CD4-positive, alpha-beta memory T cell (primary cell): ENCODE measurements at places on chromosomes 6 and 20.

- DNase-seq = no peak
These were observed 40.9 kb downstream of the ZFP64 start for GRCh38 chr20:52150440-52151258.

DNA sequence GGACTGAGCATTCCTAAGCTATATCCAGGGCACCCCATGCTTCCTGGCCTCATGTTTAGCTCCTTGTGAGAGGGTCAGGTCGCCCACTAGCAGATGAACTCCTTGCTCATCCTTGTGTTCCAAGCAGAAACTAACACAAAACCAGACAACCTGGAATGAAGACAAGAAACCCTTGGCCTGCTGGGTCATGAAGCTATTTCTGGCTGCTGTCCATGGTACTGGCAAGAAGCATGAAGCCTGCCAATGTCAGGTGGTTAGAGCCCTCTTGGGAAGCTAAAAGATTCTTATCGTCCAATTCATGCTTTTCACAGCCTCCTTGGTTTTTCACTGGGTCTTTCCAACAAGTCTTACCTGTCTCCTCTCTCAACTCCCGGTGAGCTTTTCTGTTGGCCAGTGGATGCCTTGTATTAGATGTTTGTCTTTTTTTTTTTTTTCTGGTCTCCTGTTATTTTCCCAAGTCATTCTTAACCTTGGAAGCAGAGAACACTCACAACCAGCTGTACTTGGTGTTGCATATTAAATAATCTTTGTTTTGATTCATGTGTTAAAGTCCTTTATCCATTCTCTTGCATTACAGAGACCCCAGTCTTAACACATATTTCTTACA lies 180.3 kb downstream of the ANKRD60 start:
- DNase-seq = no peak

GRCh38 chr6:135465903-135466302 lies 31.6 kb downstream of the AHI1 start:
- no peak for DNase-seq

- DNase-seq = no peak
These were observed 29.4 kb downstream of the TNXB start for GRCh38 chr6:32079566-32080290.

GRCh38 chr6:93416571-93417420 lies 2.6 kb downstream of the EPHA7 start:
- no peak for DNase-seq

DNA sequence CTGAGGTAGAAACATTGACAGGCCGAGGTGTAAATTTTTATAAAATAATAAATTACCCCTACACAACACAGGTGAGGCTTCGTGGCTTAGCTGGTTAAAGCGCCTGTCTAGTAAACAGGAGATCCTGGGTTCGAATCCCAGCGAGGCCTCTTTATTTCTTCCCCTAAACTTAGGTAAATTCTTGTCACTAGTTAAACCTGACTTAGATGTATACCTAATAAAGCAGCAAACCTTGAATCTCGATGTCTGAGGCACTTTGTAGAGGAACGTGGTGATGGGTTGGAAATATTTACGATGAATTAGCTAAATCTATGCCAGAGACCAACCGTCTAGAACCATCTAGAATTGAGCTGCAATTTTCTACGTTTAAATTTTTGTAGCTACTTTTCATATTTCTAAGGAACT lies 185.6 kb downstream of the OR2B2 start:
- DNase-seq = no peak
